ENCODE measurements at places on chromosomes 4 and X.
A peak's percentile ranks its signal among the peaks of the same experiment; 100 is the strongest.

DNA sequence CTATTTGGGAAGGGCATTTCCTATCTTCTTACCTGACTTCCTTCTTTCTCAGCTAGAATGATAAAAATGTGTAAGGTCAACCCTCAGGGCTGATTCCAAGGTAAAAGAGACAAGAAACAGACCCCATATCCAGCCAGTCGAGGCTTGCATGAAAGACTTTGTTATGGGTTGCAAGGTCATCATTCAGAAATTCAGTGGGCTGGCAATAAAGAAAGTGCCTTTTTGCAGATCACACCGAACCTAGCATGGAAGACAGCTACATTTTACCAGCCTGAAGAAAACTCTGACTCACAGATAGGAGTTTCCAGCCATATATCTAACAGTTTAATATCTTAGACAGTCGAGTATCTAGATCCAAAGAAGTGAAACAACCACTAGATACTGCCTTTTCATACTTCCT, 87.4 kb downstream of the PDGFC start:
- H3K4me3 ChIP-seq, result no peak overlapping the region
- H3K27me3 ChIP-seq, result no peaks in the 10 kb centered on the region
- no peak for DNase-seq
- H3K4me1 ChIP-seq, result no peaks in the 10 kb centered on the region
- H3K36me3 ChIP-seq, result no peaks in the 10 kb centered on the region

GRCh38 chr4:128524311-128524710, 236.7 kb upstream of the PGRMC2 start:
- no peak for DNase-seq
- H3K27ac ChIP-seq, result no peak overlapping the region
- no peaks in the 10 kb centered on the region for H3K36me3 ChIP-seq
- H3K27me3 ChIP-seq, result no peaks in the 10 kb centered on the region
- no peak overlapping the region for H3K4me3 ChIP-seq
- no peaks in the 10 kb centered on the region for H3K4me1 ChIP-seq

- peaks cover 9% of the 10 kb centered on the region for H3K4me1 ChIP-seq
- no peak for DNase-seq
- H3K36me3 ChIP-seq, result no peaks in the 10 kb centered on the region
Observed at GRCh38 chr4:40193016-40193571, 3.7 kb upstream of the RHOH start.

DNA sequence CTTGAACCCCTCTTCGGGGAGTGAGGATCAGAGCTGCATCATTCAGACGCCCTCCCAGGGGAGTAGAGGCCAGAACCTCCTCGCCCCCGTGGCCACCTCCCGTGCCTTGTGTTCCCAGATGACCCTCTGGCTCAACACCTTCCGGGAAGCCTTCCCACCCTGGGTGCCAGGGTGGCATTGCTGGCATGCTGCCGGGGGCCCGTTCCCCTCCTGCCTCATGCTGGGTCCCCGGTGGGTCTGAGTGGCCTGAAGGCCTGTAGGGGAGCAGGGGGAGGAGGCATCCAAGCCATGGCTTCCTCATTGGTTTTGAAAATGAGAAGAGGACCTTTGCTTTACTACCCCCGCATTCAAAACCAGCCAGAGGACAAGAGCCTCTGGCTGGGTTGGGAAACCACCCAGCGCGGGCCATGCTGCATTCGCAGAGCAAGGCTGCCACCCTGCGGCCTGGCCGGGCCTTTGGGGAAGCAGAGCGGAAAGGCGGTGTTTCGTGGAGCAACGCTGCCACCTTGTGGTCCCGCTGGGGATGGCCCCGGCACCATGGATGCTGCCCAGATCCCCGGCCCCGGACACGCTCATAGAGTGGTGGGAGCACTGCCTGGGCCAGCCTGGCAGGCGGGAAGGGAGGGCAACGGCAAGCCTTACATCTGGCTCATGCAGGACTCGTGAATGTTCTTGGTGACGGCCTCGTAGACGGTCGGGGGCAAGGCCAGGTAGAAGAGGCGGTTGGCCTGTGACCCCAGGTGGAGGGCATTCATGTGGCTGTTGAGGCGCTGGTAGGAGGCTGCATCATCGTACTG, 11.9 kb downstream of the G6PD start:
- peaks cover 5% of the 10 kb centered on the region for H3K4me1 ChIP-seq
- DNase-seq, result peak; percentile 38
- H3K27me3 ChIP-seq, result no peaks in the 10 kb centered on the region
- peak overlapping the region; percentile 62 for H3K27ac ChIP-seq

GRCh38 chr4:24160358-24160757, 270.5 kb upstream of the PPARGC1A start:
- H3K27ac ChIP-seq, result no peak overlapping the region
- H3K27me3 ChIP-seq, result no peaks in the 10 kb centered on the region
- H3K36me3 ChIP-seq, result no peaks in the 10 kb centered on the region
- no peak overlapping the region for H3K4me3 ChIP-seq
- DNase-seq, result no peak
- no peaks in the 10 kb centered on the region for H3K4me1 ChIP-seq

GRCh38 chrX:28042826-28043564, 61.7 kb upstream of the DCAF8L1 start:
- DNase-seq, result no peak
- H3K4me3 ChIP-seq, result no peak overlapping the region
- H3K27me3 ChIP-seq, result no peaks in the 10 kb centered on the region
- H3K4me1 ChIP-seq, result no peaks in the 10 kb centered on the region
- H3K36me3 ChIP-seq, result no peaks in the 10 kb centered on the region
- H3K27ac ChIP-seq, result no peak overlapping the region

GRCh38 chr4:25441519-25442117, 64.6 kb downstream of the ANAPC4 start:
- H3K27me3 ChIP-seq, result no peaks in the 10 kb centered on the region
- H3K36me3 ChIP-seq, result no peaks in the 10 kb centered on the region
- H3K4me1 ChIP-seq, result no peaks in the 10 kb centered on the region
- DNase-seq, result no peak

GRCh38 chr4:78640714-78641113, 89.1 kb downstream of the ANXA3 start:
- H3K27me3 ChIP-seq, result no peaks in the 10 kb centered on the region
- no peak overlapping the region for H3K4me3 ChIP-seq
- H3K27ac ChIP-seq, result no peak overlapping the region

- H3K36me3 ChIP-seq, result no peaks in the 10 kb centered on the region
- no peaks in the 10 kb centered on the region for H3K27me3 ChIP-seq
- H3K4me3 ChIP-seq, result no peak overlapping the region
- no peak overlapping the region for H3K27ac ChIP-seq
Observed at GRCh38 chr4:8355864-8356565, 84.5 kb downstream of the ACOX3 start.

- no peak overlapping the region for H3K4me3 ChIP-seq
- DNase-seq, result no peak
- H3K36me3 ChIP-seq, result no peaks in the 10 kb centered on the region
- no peak overlapping the region for H3K27ac ChIP-seq
Observed at GRCh38 chrX:2894885-2895292, 34.2 kb downstream of the ARSD start.

DNA sequence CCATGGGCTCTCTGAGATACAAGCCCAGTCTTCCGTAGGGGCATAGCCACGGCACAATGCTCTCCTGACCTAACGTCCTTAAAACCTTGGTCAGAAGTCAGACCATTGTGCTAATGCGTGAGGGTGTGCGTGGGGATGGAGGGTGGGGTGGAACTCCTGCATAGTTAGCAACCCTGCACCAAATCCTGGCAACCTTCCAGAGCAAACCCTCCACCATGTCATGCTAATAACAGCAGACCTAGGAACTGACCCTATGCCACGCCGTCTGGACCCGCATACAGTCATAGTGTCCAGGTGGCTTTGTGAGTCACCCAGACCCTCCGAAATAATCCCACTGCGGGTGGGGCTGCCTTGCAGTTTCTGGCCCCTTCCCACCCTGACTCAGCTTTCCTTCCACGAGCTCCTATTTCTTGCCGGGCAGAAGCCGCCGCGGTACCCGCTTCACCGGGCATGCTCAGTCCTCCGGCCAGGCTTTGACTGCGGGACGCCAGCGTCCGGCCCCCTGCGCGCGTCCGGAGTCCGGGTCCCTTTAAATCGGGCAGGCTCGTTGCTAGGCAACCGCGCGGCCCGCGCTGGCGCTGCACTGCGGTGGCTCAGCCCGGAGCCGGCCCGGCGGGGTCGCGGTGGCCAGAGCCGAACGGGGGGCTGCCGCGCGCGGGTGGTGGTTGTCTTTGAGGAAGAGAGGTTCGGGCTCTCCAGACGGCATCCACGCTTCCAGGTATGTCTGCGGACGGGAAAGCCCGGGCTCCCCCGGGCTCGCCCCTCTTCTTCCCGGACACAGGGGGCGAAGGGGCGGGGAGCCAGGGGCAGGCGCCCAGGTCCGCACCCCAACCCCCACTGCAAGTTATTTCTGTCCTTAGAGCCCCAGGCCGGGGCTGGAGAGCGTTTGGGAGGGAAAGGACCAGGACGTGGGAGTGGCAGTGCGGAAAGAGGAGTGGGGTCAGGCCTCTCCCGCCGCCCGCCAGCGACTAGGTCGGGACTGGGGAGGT, at the start of gene CCDC160:
CCDC160 (plus strand) TSS at position 557 of the 989 bp plus-strand sequence. CDS start 7,619 bp downstream, outside the sequence.
- H3K36me3 ChIP-seq, result no peaks in the 10 kb centered on the region
- no peak within 1 kb of the TSS for H3K4me3 ChIP-seq
- no peaks in the 10 kb centered on the region for H3K4me1 ChIP-seq
- H3K27me3 ChIP-seq, result no peaks in the 10 kb centered on the region
- DNase-seq, result no peak

- H3K4me3 ChIP-seq, result no peak overlapping the region
- no peak for DNase-seq
- no peaks in the 10 kb centered on the region for H3K4me1 ChIP-seq
Observed at GRCh38 chrX:34848281-34848680, 94.3 kb upstream of the FAM47B start.

GRCh38 chr4:23213198-23213597, 520.5 kb downstream of the GBA3 start:
- no peaks in the 10 kb centered on the region for H3K4me1 ChIP-seq
- no peaks in the 10 kb centered on the region for H3K27me3 ChIP-seq
- H3K4me3 ChIP-seq, result no peak overlapping the region
- H3K27ac ChIP-seq, result no peak overlapping the region

DNA sequence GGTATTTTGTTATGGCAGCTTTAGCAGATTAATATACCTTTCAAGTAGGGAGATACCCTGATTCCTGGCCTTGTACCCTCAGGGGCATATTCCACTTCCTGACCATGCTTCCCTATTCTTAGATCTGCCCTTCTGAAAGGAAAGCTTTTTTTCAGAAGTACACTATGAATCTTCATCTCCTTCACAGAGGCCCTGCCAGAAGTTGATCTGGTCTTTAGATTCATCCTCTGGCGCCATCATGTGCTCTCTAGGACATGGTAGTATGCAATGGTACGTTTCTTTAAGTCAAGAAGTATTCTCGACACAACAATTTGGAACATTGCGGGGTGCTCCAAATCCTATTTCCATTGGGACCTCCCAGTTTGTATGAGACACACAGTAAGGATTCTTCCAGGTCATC, 39.6 kb upstream of the DIPK2B start:
- no peaks in the 10 kb centered on the region for H3K27me3 ChIP-seq
- H3K36me3 ChIP-seq, result no peaks in the 10 kb centered on the region
- no peaks in the 10 kb centered on the region for H3K4me1 ChIP-seq
- no peak for DNase-seq

DNA sequence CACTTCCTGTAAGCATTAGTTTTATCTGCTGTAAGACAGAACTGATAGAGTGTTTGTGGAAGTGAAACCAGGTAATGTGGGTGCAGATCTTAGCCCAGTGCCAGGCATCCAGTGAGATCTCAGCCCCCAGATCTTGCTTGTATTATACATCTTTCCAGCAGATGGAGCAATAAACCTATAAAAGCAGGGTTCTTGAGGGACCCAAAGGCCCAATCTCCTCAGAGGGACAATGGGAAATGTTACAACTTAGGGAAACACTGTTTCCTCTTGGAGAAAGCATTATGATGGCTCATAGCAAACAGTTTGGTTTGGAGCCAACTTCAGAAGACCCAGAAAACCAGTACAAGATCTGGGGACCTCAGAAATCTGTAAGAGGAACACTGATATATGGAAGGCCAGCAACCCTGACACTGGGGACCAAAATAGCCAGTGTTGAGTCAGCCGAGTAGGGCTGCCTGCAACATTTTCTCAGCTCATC, 206.3 kb downstream of the SLC7A11 start:
- no peaks in the 10 kb centered on the region for H3K36me3 ChIP-seq
- DNase-seq, result peak; percentile 69
- no peak overlapping the region for H3K27ac ChIP-seq

GRCh38 chr4:128853741-128854140, 44.2 kb downstream of the JADE1 start:
- no peak overlapping the region for H3K4me3 ChIP-seq
- no peak overlapping the region for H3K27ac ChIP-seq
- no peaks in the 10 kb centered on the region for H3K4me1 ChIP-seq

DNA sequence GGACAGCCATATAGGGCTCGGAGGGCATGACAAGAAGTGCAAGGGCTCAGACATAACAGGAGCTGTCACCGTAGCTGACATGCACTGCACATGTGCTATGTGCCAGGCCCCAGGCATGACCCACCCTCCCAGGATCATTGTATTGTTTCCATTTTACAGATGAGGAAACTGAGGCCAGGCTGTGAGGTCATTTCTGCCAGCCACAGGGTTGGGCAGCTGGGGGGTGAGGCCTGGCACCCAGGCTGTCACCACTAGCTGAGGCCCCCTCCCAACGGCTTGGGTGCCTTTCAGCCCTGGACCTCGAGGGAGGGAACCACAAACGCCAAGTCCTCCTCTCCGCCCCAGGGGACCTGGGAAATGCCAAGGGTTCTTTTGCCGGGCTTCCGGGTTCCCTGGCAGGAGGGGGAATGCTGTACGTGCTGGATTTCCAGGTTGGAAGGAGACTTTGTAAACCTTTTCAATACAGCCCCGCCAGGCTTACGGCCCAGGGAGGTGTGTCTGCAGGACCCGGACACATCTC, 12.6 kb downstream of the TREX2 start:
- no peaks in the 10 kb centered on the region for H3K36me3 ChIP-seq
- H3K4me3 ChIP-seq, result no peak overlapping the region
- H3K4me1 ChIP-seq, result no peaks in the 10 kb centered on the region
- no peak overlapping the region for H3K27ac ChIP-seq

- no peaks in the 10 kb centered on the region for H3K36me3 ChIP-seq
- H3K27ac ChIP-seq, result no peak overlapping the region
- no peaks in the 10 kb centered on the region for H3K4me1 ChIP-seq
- DNase-seq, result no peak
- H3K27me3 ChIP-seq, result no peaks in the 10 kb centered on the region
- H3K4me3 ChIP-seq, result no peak overlapping the region
Observed at GRCh38 chr4:20813700-20814099, 113.4 kb downstream of the PACRGL start.

- no peaks in the 10 kb centered on the region for H3K4me1 ChIP-seq
- no peak for DNase-seq
- H3K27me3 ChIP-seq, result no peaks in the 10 kb centered on the region
- no peaks in the 10 kb centered on the region for H3K36me3 ChIP-seq
Observed at GRCh38 chr4:184745831-184746795, 12.2 kb upstream of the CENPU start.

DNA sequence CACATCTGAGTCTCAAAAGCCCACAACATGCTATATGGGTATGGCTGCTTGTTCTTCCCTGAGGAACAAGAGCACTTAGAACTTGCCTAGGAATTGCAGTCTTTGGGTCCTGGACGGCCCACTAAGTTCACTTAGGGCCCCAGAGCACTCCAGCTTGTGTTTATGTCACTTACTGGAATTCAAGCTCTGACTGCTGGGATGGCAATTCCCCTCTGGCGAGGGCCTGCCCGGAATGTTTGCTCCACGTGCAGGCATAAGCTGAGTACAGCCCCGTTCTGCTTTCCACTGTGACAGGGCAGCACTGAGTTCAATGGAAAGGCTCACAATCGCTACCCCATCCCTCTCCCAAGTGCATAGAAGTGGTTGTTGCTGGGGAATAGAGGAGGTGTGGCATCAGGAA, 25.9 kb upstream of the RASSF6 start:
- H3K27me3 ChIP-seq, result no peaks in the 10 kb centered on the region
- H3K36me3 ChIP-seq, result no peaks in the 10 kb centered on the region
- no peak overlapping the region for H3K27ac ChIP-seq
- H3K4me3 ChIP-seq, result no peak overlapping the region
